ENCODE measurements at places on chromosomes 6 and 20.

DNA sequence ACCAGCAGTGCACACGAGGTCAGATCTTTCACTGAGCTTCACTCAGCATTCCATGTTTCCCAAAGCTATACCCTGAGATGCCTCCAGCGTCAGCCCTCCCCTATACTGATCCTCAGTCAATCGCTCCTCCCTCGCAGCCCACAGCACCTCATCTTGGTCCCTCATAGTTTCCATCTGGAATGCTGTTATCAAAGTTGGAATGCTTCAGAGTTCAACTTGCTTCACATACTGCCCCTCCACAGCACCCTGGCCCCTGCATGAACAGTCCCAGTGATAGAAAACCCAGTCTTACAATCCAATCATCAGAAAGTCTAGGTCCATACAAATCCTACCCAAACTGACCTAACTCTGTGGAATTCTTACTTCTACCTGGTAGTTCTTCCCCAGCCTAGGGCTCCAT lies 20.0 kb downstream of the SPAG4 start:
- DNase-seq = no peak

GRCh38 chr6:144364782-144365181 lies 79.6 kb downstream of the UTRN start:
- DNase-seq = no peak

- peak; percentile 78 for DNase-seq
These were observed 2.1 kb upstream of the COL20A1 start for GRCh38 chr20:63290677-63291472.

DNA sequence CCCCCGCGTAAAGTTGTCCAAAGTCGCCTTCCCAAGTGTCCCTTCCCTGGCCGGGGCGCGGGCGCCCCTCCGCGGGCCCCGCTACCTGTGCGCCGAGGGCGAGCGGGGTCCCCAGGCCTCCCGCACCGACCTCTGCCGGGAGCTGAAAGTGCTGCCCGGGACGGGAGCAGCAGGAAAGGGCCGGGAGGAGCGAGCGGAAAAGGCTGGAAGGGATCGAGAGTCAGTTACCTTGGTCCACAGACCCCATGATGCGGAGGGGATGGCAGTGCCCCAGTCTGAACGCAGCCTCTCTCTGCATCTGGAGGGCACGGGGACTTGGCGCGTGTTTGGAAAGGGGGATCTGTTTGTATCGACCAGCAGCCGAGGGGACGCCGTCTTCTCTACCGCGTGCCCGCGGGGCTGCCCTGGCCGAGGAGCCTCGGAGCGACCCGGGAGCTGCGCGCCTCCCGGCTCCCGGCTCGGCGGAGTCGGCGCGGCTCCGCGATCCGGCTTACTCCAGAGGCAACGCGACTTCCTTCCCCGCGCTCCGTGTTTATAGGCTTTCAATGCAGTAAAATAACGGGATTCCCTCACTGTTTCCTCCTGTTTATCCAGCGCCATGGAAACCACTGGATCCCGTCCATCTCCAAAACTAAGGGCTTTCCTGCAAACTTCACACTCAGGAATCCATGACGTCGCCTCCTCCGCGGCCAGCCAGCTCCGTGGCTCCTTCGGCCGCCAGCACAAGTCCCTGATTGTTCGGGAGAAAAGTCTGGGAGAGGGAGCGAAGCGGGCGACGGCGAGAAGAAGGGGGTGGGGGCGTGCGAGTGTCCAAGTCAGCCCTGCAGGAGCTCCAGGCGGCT lies 20.0 kb upstream of the NFATC2 start:
- DNase-seq = no peak

GRCh38 chr6:35496036-35496840 lies 641 bp downstream of the TEAD3 start:
- DNase-seq = peak; percentile 59

DNA sequence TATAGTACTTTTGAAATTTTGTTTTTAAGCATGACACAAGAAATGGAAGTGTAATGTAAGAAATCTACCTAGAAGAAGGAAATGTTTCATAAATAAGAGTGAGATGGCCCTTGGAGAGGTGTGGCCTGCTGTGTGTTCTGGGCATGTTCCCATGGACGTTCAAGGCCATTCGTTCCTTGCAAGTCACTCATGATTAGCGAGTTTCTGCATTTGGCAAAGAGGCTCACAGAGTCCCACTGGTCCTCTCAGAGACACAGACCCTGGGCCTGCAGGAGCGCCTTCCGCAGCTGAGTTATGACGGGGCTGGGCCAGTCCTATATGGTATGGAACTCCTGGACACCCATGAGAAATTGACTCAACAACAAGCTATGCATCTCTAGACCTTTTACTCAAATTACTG lies 7.2 kb downstream of the THBS2 start:
- DNase-seq = no peak

DNA sequence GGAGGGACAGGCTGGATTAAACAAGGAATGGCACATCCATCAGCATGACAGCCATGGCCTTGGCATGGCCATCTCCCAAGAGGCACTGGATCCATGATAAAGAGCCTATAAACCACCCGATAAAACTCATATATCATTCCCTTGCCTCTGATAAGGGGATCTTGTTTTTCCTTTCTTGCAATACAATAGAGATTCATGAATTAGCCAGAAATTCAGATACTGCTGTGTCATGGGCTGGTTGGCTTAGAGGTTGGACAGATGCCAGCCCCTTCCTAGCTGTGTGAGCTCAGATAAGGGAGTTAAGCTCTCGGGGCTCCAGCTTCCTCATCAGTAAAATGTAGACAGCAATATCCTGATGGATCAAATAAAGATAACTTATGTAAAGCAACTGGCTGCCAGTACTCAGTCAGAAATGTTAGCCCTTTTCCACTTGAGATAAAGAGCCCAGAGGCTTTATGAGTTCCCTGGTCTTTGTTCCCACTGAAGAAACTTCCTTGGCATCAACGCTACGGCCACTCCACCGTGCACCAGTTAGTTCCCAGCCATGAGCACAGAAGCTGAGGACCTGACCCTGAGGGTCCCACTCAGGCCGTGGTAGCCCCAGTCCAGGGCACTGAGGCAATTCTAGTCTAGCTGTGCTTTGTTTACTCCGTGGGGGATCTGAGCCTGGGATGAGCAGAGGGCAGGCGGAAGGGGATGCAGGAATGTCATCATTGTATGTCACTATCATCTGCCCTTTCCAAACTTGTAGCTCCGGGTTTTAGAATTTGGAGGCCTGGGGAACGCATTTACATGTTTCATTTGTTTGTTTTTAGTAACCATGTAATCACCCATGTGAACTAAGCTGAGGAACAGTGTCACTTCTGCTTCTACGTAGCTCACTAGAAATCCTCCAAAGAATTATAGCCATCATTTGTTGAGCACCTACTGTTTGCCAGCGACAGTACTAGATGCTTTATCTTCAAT lies 67.2 kb upstream of the TBC1D7 start:
- DNase-seq = peak; percentile 75

- peak; percentile 85 for DNase-seq
These were observed 1.2 kb downstream of the STK35 start for GRCh38 chr20:2102585-2103460.

DNA sequence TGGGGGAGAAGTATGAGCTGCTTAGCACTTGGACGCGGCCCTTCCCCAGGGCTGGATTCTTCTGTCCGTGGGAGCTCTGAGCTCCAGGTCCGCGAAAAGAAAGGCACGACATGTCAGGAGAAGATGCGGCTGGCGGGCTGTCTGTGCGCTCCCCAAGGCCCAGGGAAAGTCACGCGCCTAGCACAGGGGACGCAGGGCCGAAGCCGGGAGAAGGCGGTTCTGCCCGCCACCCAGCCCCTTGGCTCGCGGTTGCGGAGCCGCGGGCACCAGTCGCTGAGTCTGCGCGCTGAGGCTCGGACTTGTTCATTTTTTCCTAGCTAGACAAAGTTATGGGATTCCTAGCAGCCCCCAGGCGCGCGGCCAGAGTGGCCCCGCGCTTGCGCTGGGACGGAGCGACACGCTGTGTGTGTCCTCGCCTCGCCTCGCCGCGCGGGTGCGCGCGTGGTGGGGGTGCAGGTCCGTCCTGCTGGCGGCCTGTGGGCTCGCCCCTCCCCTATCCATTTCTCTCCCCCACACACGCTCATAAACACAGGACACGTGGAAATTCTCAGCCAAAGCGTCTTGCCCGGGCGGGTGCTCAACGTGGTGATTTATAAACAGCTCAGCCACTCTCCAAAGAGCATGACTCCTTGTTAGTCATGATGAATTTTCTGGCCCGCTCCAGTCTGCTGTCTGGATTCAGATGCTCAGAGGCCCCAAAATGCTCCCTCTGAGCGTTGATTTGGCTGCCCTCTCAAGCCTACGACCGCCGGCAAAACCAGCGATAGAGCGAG lies 1.9 kb upstream of the POU3F2 start:
- DNase-seq = no peak

GRCh38 chr20:33463332-33464101 lies 20.0 kb upstream of the SNTA1 start:
- no peak for DNase-seq

DNA sequence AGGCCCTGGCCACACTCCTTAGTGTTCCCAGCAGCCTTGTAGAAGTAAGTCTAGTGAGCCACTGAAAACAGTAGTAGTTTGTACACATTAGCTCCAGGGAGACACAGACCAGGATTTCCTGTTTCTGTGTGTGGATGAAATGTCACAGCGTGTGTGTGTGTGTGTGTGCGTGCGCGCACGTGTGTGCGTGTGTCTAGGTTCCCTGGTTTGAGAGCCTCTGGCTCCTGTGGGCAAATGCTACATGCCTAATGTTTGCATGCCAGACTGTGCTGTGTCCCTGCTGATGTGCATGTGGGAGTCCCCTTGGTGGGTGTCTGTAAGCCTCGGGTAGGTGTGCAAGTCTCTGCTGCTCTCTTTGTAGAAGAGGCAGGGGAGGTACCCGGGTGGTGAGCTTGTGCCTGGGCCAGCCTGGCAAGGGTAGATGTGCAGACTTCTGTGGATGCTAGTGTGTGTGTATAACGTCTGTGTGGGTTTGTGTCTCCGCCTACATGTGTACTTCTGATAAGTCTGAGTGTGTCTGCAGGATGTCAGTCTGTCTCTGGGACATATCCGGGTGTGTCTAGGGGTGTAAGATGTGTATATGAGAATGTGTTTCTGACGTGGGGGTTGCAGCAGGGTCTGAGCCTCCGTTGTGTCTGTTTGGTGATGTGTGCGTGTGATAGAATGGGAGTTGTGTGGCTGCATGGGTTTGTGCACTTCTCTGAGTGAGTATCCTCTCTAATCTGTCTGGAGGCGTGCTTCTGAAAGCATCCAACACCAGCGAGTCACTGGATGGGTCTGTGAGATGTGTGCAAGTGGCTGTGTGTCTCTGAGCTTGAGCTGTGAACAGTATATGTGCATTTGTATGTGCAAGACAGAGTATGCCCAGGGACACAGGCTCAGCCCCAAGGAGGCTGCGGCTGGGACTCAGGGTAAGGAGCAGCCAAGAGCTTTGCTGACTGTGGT lies 19.0 kb upstream of the TLDC2 start:
- DNase-seq = peak; percentile 71

DNA sequence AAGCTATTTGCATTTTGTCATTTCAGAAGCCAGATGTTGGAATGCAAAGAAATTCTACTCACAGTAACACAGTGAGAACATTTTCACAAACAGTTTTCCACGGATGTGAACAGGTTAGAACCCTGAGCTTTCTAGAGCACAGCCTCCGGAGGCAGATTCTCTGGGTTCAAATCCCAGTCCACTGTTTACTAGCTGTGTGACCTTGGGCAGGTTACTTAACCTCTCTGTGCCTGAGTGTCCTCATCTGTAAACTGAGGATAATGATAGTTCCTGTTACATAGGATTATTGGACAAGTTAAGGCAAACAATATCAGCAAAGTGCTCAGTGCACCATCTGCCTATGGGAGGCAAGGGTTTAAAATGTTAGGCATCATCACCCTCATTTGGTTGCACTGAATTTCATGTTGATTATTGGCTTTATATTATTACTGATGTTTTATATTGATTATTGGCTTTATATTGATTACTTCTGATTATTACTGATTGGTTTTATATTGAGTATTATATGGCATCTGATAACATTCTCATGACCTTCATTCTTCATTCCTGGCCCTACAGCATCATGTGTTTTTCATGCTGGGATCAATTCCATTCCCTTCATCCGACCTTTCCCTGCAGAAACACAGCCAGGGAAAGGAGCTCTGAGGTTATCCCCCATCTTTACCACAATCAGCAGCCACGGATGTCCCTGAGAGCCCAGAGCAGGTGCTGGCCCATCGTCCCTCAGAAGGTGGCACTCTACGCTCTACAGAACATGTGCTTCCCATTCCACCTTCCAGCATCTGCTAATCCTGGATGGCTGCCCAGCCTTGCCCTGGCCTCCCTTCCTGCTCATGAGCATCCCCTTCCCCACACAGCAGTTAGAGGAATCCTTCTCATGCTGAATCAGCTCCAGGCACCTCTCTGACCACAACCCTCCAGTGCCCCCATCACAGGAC lies 283.1 kb downstream of the PREX1 start:
- DNase-seq = no peak

- DNase-seq = peak; percentile 85
These were observed 46.7 kb downstream of the SRC start for GRCh38 chr20:37392441-37393195.

DNA sequence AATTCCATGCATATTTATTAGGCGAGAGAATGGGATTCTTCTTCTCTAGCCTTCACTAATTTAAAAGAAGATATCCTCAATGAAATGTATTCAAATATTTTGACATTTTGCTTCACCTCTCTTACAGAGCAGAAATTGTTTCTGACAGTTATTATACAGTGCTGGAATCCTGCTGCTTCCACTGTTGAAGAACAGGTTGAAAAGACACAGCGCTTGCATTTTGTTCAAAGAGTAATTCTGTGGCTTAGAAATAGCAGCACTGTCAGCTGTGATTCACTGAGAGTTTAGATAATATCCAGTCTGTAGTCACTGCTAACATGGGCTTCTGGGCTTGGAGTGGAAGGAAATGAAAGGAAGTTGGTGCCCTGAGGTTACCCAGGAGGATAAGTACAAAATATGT lies 117.1 kb upstream of the FBXL4 start:
- no peak for DNase-seq

DNA sequence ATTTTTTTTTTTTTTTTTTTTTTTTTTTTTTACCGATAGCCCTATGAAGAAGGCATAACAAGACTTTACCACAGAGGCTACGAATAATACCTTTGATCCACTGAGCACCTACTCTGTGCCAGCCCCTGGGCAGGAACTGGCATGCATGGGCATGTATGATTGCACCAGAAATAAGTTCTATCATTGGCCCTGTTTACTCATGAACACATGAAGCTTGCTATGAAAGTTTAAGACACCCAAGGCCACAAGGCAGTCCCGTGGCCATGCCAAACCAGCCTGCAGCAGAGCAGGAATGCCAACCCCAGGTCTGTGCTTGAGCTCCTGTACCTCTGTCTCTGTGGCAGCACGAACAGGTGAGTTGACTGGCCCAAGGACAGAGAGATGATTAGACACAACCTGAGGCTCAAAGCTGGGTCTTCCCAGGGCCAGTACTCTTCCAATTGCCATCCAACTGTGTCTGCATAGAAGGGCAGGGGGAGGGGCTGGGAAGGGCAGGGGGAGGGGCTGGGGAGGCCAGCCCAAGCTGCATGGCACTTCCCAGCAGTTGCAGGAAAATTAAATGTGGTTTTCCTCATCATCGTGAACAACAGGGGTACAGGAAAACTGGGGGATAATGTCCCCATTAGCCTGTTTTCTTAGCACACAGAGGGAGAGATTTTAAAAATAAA lies 63.5 kb downstream of the LRFN2 start:
- no peak for DNase-seq

Measured in RWPE2 (cell line).